ENCODE measurements at places on chromosomes 11 and 22.
A peak's percentile ranks its signal among the peaks of the same experiment; 100 is the strongest.

DNA sequence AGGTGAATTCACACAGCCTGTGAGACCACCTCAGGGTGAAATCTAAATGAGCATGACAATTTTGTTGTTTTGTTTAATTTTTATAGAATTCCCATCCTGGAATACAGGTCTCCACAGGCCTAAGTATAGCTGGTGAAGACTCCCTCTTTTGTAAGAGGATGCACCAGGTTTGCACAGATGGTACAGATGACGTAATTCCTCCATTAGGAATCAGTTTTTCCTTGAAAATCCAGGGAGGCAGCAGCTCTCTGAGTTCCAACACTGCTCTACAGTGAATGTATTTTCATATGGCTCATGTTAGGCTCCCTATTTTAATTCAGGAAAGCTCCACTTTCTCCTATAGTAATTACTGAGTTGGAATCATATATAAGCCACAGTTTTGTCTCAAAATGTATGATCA, 47.2 kb downstream of the USP28 start:
- DNase-seq: no peak

GRCh38 chr22:49948116-49948957, 12.2 kb upstream of the PIM3 start:
- no peak for DNase-seq

GRCh38 chr11:95920460-95921105, 3.3 kb downstream of the MTMR2 start:
- DNase-seq: no peak

DNA sequence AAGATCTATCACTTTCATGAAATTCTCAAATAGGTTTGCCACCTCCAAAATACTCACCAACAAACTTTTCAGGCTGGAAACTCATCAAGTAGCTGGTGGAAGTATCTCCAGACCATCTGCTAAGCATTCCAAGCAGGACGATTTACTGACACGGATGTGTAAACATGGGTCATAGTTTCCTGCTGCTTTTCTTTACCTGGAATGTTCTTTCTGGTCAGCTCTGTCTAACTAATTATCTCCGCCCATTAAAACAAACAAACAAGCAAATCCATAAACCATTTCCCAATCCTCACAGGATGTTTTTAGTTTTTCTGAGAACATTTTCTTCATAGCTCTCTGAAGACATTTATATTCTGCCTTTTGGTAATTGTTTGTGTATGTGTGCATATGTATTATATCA, 397.0 kb downstream of the METTL15 start:
- DNase-seq: no peak

DNA sequence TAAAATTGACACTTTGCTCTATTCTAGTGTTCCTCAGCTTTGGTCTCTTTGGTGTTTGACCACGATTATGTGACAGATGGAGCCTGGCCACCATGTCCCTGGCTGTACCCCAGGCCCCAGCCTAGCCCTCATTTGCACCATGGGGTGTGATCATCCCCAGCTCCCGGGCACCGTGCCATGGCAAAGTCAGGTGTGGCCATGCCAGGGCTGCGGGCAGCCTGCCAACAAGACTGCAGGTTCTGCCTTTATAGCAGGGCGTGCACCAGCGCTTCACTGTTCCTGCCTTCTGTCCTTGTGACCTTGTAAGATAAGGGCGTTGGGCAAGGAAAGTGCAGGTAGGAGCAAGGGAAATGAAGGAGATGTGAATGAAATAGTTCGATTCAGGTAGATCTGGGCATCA, 22.4 kb upstream of the APOBEC3A start:
- peak; percentile 72 for DNase-seq

DNA sequence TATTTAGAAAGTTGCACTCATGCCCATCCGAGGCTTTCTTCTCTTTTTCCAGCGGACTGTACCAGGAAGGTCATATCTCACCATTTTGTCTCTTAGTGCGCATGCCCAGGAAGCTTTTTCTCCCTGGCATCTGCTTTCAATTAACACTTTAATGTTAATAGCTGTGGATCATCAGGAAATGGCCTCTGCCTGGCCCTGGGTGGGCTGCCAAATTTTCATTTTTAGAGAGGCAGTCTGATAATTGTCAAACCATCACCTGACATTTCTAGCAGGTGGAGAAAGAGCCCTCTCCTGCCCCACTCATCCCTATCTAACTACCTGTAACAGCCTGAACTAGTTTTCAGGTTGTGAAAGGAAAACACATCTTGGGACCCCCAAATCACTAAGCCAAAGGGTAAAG, 257.4 kb upstream of the LRRC4C start:
- DNase-seq: no peak

DNA sequence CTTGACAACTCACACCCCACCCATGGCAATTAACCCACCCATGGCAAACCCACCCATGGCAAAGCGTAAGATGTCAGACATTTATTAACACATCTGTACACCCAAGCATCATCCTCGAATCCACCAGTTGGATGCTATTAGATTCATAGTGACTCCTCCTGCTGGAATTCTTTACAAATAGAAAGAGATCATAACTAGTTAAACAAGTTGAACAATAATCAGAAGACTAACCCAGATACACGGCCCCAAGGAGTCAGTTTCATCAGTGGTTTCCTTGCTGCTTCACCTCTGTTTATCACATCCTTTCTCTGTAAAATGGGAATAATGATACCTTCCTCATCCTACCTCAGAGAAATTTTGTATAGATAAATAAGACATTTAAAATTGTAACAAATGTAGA, 5.1 kb downstream of the GTPBP1 start:
- DNase-seq: peak; percentile 39

DNA sequence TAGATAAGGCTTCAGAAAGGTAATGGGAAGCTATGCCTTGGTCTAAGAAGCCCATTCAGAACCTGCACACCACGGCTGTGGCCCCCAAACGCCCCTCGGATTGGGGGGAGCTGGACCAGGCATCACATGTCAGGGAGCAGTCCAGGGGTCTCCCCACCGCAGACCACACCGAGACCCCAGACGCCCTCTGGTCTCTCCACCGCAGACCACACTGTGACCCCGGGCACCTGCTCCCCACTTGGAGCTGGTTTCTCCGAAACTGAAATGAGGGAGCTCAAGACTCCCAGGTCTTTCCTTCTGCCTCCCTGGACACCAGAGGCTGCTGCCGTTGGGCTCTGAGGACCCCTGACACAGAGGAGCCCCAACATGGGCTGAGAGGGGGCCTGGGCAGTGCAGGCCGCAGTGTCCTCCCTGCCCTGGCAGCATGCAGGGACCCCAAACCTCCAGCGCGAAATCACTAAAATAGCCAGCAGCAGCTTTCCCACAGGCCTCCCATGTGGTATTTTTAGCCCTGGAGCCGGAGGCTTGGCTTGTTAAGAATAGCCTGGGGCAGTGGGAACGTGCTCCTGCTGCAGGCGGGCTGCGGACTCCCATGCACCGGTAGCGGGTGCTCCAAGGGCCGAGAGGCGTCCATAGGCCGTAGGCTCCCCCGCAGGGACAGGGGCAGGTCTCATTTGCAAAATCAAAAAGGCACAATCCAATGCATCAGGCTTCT, 7.7 kb downstream of the LINC01488 start:
- DNase-seq: no peak

- no peak for DNase-seq
These were observed 6.5 kb downstream of the UPK3A start for GRCh38 chr22:45291061-45291930.

GRCh38 chr11:16999116-16999515, 15.1 kb downstream of the PLEKHA7 start:
- no peak for DNase-seq

DNA sequence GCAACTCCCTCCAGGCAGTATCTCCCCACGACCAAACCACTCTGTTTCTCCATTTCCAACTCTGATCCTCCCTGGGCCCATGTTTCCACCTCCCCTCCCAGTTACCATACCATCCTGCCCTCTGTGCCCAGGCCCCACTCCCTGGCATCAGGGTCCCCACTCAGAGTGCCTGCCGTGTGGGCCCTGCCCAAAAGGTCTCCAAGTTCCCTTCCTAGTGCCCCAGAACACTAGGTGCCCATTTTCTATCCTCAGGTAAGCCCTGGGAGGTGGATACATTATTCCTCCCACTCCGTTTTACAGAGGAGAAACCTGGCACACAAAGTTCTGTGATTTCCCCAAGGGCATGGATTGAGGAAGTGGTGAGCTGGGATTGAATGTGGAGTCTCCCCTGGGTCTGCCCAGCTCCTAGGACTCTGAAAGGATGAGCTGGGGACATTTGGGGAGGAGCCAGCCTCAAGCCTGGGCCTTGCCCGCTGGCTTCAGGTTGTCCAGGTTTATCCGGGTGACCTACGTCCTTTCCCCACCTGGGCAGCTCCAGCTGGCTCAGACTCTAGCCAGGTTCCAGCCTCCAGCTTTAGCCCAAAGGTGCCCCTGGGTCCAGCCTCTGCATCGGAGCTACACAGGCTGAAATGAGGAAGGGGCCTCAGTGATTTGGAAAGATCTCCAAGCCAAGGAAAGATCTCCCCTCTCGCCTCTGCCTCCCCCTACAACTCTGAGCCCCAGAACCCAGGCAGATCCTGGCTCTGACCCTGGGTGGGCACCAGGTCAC, 2.2 kb upstream of the GSTT4 start:
- DNase-seq: no peak

GRCh38 chr11:97995874-97996273, 1024.9 kb upstream of the CNTN5 start:
- DNase-seq: no peak

DNA sequence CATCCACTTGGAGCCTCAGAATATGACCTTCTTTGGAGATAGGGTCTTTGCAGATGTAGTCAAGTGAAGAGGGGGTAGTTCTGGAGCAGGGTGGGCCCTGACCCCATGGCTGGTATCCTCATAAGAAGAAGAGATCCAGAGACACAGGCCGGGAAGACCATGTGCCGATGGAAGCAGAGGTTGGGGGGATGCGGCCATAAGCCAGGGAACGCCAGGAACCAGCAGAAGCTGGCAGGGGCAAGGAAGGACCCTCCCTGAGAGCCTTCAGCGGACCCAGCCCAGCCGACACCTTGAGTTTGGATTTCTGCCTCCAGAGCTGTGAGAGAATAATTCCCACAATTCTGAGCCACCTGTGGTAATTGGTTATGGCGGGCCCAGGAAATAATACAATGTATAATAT, 26.1 kb upstream of the SMIM38 start:
- no peak for DNase-seq

GRCh38 chr11:90257158-90257525, 34.3 kb upstream of the CHORDC1 start:
- no peak for DNase-seq

GRCh38 chr11:62540804-62541701, 5.6 kb downstream of the AHNAK start:
- DNase-seq: peak; percentile 23

- no peak for DNase-seq
These were observed 45.3 kb upstream of the CCDC34 start for GRCh38 chr11:27408246-27408800.

GRCh38 chr11:121448431-121448941, 3.6 kb upstream of the SORL1 start:
- DNase-seq: peak; percentile 53

DNA sequence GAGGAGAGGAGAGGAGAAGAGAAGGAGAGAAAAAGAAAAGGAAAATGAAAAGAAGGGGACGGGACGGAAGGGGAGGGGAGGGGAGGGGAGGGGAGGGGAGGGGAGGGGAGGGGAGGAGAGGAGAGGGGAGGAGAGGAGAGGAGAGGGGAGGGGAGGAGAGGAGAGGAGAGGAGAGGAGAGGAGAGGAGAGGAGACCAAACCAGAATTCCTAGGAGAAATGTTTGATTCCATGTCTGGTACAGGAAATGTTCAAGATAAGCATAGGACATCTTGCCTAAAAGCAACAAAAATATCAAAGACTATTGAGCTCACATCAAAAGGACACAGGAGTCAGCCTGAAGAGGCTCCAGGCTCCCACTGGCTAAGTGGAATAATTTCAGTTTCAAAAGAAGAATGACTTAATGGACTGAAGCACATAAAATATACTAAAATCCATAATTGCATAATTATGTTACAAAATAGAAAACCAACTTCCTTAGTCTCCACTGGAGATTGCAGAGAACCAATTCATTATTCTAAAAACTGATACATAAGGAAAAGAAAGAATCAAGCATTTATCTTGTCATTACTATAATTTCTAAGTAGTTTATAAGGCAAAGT, 101.1 kb upstream of the APOA1 start:
- no peak for DNase-seq

- DNase-seq: no peak
These were observed 26.4 kb upstream of the ZBTB16 start for GRCh38 chr11:114033066-114033465.

DNA sequence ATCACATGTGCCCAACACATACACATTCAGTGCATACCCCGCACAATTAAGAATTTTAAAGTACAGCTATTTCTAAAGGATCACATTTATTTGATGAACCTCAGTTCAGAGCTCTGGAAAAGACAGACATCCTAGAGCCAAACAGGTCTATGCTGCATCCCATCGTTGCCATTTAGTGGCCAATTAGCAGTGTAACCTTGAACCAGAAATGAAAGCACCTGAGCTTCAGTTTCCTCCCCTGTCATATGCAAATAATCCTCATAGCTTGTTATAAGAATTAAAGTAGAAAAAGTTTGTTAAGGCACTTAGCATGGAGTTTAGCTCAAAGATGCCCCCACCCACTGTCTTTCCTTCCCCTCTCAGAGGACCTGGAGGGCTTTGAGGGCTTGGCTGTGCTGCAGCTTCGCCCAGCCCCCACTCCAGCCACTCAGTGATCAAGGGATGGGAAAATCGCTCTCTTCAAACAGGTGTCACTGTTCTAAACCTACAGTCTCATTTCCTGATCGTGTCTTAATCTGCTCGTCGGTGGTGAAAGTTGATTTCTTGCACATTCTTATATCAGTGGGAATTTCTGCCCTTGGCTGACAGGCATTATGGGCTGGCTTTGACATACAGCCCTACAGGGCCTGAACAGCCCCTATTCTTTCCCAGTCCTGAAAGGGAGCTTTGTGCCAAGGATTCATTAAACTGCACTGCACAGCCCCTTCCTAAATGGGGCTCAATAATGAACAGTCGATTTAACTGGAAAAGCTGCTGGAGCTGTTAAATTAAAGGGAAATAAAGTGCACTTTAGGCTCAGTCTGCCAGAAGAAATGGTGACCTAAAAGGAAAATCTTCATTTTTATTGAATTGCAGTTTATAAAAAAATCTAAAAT, 23.3 kb upstream of the FAM181B start:
- DNase-seq: no peak

DNA sequence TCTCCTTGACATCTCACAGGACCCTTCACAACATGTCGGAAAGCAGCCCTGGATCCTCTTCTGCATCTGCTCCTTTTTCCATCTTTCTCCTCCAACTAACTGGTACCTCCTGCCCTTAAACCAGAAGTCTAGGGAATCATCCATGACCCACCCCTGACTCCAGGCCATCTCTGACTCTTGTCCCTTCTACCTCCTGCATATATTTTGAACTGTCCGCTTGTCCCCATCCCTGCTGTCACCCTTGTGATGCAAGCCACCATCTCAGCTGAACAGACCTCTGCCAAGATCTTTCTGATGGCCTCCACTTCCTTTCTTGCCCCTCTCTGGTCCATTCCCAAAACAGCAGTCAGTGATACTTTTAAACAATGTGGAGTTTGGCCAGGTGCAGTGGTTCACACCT, 7.0 kb downstream of the RIBC2 start:
- no peak for DNase-seq

GRCh38 chr22:45512363-45512762, 9.7 kb downstream of the FBLN1 start:
- no peak for DNase-seq

All from kidney tubule cell (primary cell).